Epithelial cell of proximal tubule (primary cell): ENCODE measurements at places on chromosomes 4 and X. TPM values are rescaled to one million over a fixed set of nuclear protein-coding genes. Genes with fewer than 3 reads are reported as not detected.

NAT8L gene
- 0.51 and 2.0 TPM in 2 replicates for total RNA-seq

EGFL6 gene
- total RNA-seq = not detected in 2 replicates

HMX1 gene
- total RNA-seq = not detected in 2 replicates

UCHL1 gene
- 1,473 and 2,223 TPM in 2 replicates for total RNA-seq

TLR8 gene
- not detected in 2 replicates for total RNA-seq

GPRIN3 gene
- 0.94 and 2.0 TPM in 2 replicates for total RNA-seq

C4orf36 gene
- 0.80 and 1.1 TPM in 2 replicates for total RNA-seq

DCAF8L1 gene
- total RNA-seq = not detected in 2 replicates

ATP5ME gene
- 138 and 192 TPM in 2 replicates for total RNA-seq

TMEM131L gene
- total RNA-seq = 4.5 and 8.0 TPM in 2 replicates

RRH gene
- total RNA-seq = not detected in 2 replicates

MAGEC2 gene
- total RNA-seq = not detected in 2 replicates

GRCh38 chrX:119736206-119736764 lies 22.1 kb upstream of the SOWAHD start:
- DNase-seq = no peak

- peak; percentile 40 for DNase-seq
Observed at GRCh38 chr4:158172261-158173258, at the start of gene GASK1B. Gene GASK1B (minus strand): TSS chr4:158173025. CDS start chr4:158171375, 1,650 bp downstream.

- no peak for DNase-seq
Observed at GRCh38 chrX:39710776-39711175, 387.0 kb downstream of the BCOR start.

GRCh38 chr4:54800831-54801530 lies 143.2 kb downstream of the KIT start:
- no peak for DNase-seq

DNA sequence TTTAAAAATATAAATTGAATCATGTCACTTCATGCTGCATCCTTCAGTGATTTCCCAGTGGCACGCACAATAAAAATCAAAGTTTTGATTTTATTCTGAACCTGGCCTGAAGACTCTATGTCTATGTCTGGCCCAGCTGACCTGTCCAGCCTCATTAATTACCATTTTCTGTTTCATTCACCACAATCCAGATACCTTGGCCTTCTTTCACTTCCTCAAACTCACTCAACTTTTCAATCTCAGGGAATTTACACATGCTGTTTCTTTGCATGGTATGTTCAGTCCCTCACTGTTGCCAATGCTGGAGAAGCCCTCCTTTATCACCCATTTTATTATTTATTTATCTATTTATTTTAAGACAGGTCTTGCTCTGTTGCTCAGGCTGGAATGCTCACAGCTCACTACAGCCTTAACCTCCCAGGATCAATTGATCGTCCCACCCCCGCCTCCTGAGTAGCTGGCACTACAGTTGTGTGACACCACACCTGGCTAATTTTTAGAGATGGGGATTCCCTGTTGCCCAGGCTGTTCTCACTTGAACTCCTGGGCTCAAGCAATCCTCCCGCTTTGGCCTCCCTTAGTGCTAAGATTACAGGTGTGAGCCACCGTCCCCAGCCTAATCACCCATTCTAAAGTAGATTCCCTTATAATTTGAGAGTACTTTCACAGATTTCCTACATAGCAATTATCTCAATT lies 43.1 kb downstream of the ZGRF1 start:
- no peak for DNase-seq

GRCh38 chr4:108628411-108628810 lies 8.0 kb downstream of the RPL34 start:
- DNase-seq = no peak

DNA sequence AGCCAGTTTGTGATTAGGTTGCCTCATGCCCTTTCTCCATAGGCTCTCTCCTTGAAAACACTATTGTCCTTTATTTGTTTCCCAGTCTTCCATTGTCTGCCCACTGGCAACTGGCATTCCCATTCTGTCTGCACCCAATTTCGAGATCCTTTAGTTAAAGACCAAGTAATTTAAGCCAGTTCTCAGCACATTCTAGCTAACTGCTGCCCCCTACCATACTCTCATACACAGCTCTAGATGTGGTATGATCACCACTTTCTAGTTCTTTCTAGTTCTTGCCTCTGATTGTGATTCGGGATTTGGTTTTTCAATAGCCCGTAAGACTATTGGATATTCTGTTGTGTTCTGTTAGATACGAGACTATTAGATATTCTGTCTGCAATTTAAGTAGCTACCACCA lies 135.8 kb upstream of the TRPC5 start:
- no peak for DNase-seq

GRCh38 chr4:173990869-173991210 lies 292.6 kb downstream of the FBXO8 start:
- DNase-seq = no peak

DNA sequence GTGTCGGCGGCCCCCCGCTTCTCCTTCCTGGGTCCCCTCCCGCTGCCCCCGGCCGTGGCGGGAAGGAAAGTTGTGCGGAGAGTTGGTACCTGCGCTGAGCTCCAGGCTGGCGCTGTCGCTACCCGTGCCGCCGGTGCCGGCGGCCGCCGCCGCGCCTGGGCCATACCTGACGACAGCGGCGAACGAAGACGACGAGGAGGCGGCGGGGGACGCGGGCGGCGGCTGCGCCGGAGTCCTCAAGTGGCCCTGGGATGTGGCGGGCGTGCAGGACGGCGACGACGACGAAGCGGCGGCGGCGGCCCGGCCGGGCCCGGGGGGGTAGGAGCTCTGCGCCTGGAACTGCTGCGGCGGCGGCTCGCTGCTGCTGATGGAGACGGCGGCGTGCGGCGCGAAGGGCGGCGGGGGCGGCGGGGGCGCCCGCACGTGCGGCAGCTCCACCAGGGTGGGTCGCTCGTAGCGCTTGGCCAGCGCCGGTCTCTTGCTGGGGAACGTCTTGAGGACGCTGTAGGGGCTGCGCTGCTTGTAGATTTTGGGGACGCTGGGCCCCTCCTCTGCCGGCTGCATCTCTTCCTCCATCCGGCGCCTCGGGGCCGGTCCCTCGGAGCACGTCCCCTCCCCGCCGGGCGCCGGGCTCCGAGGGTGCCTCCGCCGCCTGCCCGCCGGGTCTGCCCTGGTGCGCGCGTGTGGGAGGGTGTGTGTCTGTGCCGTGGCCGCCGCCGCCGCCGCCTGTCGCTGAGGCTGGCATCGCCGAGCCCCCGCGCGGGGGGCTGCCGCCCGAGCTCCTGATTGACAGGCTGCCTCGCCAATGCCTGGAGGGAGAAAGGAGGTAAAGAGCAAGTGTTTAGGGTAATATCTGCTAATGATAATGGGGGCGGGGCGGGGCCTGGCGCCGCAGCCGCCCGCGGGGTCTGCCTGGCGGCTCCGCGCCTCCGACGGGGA lies 618 bp downstream of the BEND4 start:
- no peak for DNase-seq

DNA sequence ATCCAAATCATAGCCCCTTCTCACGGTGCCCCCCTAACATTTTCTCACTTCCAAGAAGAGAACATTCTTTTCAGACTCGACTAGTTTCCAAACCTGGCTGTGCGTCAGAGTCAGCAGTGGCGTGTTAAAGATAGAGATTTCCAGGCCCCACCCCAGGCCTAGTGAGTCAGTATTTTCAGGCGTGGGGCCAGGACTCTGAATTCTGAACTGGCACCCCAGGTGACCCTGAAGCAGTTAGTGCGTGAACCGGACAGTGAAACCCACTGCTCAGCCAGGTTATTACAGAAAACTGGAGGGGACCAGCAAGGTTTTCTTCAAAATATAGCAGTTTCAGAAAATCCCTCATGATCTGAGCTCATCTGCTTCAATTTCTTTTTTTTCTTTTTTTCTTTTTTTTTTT lies 35.0 kb upstream of the BCOR start:
- no peak for DNase-seq

- no peak for DNase-seq
Observed at GRCh38 chr4:67909905-67910584, 26.2 kb upstream of the TMPRSS11D start.

GRCh38 chr4:39664828-39665731 lies 26.4 kb upstream of the SMIM14 start:
- DNase-seq = peak; percentile 45

- DNase-seq = no peak
Observed at GRCh38 chrX:8242431-8243020, 71.5 kb upstream of the VCX2 start.

DNA sequence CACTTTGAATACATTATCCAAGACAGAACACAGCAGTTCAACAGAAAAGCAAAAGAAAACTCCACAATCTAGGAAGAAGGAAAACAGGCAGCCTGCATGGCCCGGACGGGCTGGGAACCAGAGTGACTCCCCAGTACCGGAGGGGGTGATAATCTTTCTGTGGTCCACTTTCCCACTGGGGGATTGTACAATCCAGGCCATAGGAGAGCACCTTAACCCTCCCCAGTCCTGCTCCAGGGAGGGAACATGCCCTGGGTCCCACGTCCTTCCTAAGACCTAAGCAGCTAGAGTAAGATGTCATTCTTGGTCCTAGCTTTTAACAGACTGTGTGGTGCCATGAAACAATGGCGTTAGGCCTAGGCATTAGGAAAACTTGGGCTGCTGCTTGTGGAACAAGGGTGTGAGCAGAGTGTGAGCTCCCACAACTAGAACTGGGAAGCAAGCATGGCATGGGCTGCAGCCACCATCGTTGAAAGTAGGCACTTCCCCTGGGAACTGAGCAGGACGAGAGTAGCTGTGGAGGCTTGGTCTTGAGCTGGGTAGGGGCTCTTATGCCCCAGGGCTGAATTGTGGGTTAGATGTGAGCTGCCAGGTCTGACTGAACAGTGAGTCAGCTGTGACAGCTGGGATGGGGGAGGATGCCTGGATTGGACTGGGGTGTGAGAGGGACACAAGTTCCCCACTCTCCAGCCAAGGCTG lies 42.4 kb downstream of the NAT8L start:
- no peak for DNase-seq

GRCh38 chrX:31609130-31609529 lies 537.3 kb upstream of the FTHL17 start:
- no peak for DNase-seq
